ENCODE measurements at places on chromosomes 4 and X. TPM values are rescaled to one million over a fixed set of nuclear protein-coding genes. Genes with fewer than 3 reads are reported as not detected.

GRCh38 chr4:189301692-189302091, 639.0 kb upstream of the FRG1 start:
- DNase-seq, result no peak

GRCh38 chr4:78889955-78890354, 49.3 kb downstream of the PAQR3 start:
- DNase-seq, result no peak

- DNase-seq, result peak; percentile 22
These were observed 3.7 kb downstream of the SMS start for GRCh38 chrX:21944136-21944615.

- DNase-seq, result no peak
These were observed 18.3 kb downstream of the C4orf50 start for GRCh38 chr4:5999830-6000365.

- DNase-seq, result no peak
These were observed 32.4 kb upstream of the RBPJ start for GRCh38 chr4:26288355-26288909.

GRCh38 chr4:15963001-15963451, at the start of gene FGFBP2:
Gene FGFBP2 (minus strand): TSS chr4:15963175. CDS start chr4:15963129, 46 bp downstream.
- peak; percentile 73 for DNase-seq

GRCh38 chr4:108889696-108890483, 127.0 kb upstream of the ETNPPL start:
- DNase-seq, result no peak

DNA sequence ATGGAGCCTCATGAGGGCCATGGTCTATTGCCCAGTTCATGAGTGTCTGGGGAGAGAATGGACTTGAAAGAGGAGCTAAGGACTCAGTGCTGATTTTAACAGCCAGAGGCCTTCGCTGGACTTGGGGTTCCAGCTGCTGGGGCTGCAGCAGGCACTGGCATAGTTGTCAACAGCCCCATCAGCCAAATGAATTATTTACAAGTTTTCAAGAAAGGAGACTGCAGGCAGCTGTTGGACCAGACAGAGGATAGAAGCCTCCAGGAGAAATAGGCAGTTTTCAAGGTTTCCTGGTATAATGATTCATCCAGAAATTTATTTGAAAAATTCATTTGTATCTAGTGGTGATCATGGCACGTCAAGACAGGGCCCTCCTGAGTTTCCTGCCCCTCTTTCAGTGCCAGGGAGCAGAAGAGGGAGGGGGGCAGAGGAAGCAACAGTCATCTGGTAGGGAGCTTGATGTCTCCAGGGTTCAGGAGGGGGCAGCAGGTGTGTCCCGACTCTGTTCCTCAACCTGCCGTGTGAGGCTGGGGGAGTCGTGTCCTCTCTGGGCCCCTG, 63.1 kb upstream of the GPR78 start:
- no peak for DNase-seq

DNA sequence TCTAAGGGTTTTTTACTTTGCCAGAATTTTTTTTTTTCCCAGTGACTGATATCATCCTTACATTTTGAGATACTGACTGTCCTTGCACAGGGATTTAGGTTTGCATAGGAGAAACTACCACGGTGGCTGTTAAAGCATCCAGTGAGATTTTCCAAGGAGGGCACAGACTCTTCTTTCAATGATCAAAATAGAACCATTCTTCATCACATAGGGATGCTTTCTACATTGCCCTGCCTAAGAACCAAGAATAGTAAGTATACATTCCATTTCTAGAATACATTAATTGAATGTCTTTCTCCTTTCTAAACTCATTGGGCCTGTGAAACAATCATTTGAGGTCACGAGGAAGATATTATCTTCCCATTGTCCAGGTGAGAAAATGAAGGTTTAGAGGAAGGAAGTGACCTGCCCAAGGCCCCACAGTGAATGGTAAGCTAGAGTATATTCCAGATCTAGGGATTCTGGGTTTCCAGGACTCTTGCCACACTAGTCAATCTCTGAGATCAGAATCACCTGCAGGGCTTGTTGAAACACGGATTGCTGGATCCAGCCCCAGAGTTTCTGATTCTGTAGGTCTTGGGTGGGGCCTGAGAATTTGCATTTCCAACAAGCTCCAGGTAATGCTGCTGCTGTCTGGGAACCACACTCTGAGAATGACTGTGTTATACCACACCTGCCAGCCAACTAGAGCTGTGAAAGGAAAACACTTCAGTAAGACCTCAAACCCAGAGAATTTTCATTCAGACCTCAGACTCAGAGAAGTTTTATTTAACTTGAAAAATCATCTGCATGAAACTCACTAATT, 17.7 kb upstream of the TMEM154 start:
- DNase-seq, result no peak

GRCh38 chr4:140904904-140905303, 148.7 kb upstream of the TBC1D9 start:
- DNase-seq, result no peak

DNA sequence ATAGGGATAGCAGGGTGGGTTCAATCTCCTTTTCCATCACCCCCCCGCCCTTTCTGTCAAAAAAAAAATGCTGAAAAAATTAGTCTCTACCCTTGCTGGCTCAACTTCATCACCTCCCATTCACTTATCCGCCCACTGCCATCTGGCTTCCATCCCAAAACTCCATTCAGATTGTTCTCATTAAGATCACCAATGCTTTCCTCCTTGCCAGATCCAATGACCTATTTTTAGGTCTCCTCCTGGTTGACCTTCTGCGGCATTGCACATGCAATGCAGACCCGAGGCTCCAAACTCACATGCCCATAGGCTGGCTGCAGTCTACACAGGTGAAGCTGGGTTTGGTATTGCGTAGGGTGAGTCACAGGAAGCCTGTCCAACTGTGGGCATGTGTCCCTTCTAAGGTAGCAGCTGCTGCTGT, 21.1 kb upstream of the STIM2 start:
- DNase-seq, result no peak

- DNase-seq, result no peak
These were observed 1.7 kb upstream of the AFP start for GRCh38 chr4:73434311-73434710.

STIM2 gene
- 20.9 TPM for total RNA-seq

NEIL3 gene
- 12.0 TPM for total RNA-seq

SMIM10L2A gene
- 4.7 TPM for total RNA-seq

NPFFR2 gene
- 3.0 TPM for total RNA-seq

HTR2C gene
- 2.3 TPM for total RNA-seq

TLR10 gene
- total RNA-seq, result 0.30 TPM

MGST2 gene
- 14.8 TPM for total RNA-seq

All from WTC11 (cell line).